NCI-H187 treated with DMSO at 0.1 percent for 48 hours (cell line): ENCODE measurements at places on chromosomes 3 and 15.

DNA sequence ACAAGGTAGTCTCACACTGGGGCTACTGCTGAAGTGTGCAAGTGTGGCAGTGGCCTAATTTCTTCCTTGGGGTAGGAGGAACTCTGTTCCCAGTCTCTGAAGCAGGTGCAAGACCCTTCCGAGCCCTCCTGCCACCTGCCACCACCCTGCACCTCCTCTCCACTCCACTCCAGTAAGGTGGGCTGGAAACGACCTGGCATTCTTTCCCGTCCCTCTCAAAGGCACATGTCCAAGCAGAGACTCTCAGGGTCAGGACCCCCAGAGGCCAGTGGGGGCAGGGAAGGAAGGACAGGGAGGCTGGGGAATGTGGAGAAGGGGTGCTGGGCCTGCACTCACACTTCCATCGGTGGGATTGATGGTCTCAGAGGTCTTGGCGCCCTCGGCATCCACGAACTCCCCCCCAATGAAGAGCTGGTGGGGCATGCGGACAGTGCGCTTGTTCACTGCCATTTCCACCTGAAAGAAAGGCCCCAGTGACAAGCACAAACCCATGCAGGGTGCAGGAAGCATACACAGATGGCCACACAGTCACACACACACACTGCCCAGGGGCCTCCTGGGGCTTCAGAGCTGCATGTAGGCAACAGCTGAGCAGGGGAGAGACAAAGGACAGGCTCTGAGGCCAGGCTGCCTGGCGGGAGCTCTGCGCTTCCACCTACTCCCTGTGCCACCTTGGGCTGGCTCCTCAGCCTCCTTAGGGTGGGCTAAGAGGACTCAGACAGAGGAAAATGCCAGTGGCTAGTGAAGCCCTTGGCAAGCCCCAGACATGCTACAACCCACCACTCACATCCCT, 43.8 kb downstream of the ALDH1L1 start:
- DNase-seq = no peak

GRCh38 chr3:43540624-43541023, 81.2 kb downstream of the ANO10 start:
- DNase-seq = no peak

DNA sequence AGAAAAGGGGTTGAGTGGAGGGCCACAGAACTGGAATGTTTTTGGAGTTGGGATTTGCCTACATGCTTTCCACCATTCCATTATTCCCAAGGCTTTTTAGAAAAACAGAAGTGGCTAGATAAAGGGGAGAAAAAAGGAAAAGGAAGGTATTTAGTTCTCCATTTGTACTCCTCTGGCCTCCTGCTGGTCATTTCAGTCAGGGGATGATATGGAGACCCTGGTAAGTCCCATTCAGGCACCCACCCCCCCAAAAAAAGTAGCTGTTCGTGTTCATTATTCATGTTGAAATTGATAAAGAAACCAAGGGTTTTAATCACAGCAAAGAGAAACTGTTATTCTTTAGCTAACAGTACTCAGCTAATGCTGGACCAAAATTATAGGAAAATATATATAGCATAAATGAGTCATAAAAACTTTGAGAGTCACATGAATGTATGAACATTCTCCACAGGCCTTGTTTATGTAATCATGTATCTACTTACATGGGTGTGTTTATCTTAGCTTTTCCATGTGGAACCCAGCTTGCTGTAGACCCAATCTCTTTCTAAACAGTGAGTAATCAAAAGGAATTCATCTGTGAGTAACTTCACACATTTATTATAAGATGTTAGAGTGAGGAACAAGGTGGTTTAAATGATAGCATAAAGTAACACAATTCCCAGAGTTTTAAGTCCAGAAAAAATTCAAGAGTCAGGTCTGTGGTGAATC, 167.2 kb downstream of the KCNMB2 start:
- no peak for DNase-seq

DNA sequence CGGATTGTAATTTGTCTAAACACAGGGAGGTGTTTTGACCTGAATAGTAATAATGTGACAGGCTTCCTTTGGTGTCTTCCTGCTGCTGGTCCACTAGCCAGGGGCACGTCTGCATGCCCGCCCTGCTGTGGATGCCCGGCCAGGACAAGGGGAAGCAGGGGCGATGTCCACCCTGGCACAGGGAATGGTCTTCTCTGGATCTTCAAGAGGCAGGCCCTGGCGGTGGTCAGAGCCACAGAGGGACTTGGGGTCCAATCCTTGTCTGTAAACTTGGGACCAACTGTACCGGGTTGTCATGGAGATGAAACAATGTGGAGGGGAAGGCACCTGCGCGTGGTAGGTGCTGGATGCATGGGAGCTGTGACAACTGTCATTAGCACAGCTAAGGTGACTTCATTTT, 134.1 kb downstream of the RPLP1 start:
- no peak for DNase-seq

DNA sequence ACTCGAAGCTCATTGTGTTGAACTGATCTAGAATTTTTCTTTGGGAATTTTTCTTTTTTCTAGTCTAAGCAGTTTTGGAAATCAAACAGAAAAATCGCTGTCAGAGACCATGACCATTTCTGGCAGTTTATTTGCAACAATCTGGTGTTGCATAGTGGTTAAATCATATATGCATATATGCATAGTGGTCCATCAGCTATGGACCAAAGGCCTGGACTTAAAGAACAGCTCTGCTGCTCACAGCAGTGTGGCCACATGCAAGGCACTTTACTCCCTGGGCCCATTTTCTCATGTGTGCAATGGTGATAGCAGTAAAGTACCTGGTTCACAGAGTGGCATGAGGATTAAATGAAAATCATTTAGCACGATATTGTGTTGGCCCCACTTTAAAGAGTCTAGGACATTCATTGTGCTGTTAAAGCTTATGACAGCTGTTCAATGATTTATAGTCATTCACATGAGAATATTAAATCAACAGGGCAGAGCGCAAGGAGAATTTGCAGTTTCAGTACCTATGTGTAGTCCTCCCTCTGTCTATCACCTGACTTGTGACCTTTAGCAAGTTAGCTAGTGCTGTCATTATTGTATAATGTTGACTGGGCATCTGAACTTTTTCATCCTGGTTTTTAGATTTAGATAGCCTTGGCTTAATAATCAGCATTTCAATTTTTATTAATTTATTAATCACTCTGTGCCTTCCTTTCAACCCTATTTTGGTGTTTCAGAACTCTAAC, 46.4 kb downstream of the BLM start:
- no peak for DNase-seq

DNA sequence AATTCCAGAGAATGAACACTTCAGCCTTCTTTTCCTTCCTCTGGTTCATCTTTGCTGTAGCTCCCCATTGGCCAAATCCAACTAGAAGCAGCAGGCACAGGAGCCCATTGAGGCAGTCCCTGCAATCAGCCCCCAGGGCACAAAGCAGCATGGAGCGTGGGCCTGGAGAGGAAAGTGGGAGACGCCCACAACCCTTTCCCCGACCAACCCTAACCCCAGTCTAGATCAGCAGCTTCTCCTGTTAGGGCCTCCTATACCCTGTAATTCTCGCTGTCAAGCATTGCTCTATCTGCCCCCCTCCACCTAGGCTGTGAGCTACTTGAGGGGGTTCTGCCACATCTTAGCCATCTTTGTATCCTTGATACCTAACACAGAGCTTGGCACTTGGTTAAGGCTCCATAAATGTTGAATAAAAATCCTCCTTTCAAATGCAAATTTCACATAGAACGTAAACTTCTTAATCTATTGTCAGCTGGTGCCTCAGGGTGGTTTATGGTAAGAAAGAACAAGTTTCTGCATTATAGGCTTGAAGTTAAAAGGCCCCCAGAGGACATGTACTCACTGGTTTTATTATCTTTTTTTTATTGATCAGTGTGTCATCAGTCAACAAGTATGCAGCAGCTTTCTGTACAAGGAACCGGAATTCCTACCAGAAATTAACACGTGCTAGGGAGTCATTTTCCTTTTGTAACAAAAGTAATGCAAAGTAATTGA, 97.9 kb upstream of the PFN2 start:
- no peak for DNase-seq

GRCh38 chr3:18246336-18247060, 178.6 kb downstream of the SATB1 start:
- DNase-seq = no peak

GRCh38 chr3:138473391-138473790, 39.0 kb downstream of the ESYT3 start:
- no peak for DNase-seq

- DNase-seq = no peak
Measured at GRCh38 chr3:41525303-41526064, 326.2 kb downstream of the CTNNB1 start.

DNA sequence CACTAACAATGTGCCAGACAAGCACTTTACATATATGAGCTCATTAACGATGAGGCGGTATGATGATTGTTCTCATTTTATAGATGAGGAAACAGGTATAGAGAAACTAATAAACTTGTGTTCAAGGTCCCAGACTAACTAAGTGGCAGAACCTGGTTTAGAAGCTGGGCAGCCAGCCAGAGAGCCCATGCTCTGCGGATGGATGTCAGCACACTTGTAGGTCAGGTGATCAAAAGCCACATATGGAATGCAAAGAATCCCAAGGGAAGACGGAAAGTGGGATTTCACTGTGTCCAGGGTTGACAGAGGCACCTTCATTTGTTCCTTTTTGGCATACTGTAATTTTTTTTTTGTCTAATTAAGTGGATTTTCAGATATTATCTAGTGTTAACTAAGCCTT, 103.7 kb downstream of the EFL1 start:
- no peak for DNase-seq

DNA sequence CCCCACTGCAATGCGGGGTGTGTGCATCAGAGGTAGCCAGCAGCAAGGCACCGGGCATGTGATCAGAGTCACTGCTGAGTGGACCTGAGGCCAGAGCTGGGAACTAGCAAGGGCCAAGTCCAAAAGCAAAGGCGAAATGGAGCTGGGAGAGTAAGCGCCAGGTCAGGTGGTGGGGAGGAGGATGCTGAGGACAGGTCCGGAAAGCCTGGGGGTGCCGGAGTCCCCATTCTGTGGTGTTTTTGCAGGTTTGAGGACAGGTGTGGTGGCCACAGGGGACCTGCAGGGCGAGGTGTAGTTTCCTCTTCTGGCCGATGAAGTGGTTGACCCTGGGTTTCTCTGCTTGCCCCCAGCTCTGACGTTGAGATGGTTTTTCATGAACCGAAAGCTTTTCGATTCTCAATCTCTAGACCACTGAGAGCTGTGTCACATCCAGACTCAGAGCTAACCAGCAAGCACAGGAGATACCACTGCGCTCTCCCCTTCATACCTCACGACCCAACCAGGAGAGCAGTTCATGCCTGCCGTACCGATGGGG, 35.0 kb upstream of the HES1 start:
- no peak for DNase-seq

- no peak for DNase-seq
Measured at GRCh38 chr3:114067804-114068203, 11.3 kb downstream of the QTRT2 start.

DNA sequence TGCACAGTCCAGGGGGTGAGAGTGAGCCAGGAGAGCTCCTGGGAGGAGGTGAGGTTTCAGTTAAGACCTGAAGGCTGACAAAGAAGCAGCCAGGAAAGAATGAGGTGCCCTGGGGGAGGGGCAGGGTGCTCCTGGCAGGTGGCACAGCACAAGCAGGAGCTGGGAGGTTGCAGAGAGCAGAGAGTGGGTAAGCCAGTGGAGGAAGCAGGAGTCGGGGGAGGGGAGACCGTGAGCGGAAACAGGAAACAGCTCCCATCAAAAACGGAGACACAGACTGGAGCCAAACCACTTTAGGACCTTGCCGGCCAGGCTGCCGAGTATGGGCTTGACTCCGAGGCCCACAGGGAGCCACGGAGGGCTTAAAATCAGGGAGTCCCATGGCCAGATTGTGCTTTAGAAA, 12.1 kb upstream of the FBLN2 start:
- DNase-seq = no peak

DNA sequence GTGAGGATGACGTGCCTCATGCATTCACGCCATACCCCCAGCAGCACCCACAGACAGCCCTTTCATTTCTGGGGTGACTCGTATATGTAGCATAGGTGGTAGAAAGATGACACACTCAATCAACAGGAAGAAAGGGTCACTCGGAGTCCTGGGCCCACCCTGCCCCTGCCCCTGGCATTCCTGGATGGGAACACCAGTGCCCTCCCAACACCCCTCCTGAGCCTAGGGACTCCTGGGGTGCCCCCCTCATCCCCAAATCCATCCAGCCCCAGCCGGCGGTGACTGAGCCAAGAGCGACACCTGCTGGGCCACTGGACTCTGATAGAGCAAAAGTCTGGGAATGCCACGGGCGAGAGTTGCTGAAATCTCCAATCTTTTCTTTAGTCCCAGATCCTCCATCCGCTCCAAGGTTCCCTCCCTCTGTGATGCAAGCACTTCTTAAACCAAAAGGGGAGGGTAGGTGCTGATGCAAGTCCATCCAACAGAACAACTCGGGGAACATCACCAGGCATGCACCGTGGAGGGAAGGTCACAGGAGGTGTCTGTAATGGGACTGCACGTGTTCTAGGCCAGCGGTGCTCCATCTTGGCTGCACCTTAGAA, 31.1 kb downstream of the ACAN start:
- DNase-seq = no peak

- no peak for DNase-seq
Measured at GRCh38 chr15:100030586-100031229, 297.5 kb upstream of the LYSMD4 start.

DNA sequence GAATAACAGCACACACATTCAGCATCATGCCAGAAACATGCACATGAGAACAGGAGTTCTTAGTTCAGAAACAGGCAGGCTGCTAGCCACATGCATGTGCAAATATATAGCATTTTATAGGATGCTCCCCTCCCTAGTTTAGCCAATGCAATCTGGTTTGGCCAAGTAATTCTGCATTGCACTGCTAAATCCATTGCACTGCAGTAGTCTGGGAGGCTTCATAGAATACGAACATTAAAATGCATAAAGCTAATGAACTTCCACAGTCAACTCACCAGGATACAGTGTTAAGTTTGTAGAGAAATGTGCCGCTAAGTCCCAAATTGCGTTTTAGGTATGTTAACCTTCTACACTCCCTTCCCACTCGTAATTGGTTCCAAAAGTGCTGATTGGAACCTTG, 41.8 kb downstream of the EHHADH start:
- DNase-seq = no peak

DNA sequence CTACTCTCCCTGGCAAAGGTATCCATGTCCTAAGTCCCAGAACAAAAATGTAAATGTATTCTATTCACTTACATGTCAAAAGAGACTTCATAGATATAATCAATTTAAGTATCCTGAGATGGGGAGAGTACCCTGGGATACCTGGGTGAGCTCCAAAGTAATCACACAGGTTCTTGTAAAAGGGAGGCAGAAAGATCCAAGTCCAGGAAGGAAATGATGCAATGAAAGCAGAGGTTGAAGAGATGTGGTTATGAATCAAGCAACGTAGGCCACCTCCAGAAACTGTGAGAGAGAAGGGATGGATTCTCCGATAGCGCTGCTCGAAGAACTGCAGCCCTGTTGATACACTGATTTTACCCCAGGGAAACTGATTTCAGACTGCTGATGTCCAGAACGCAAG, 93.9 kb upstream of the VGLL3 start:
- no peak for DNase-seq
